GM19239 (cell line): ENCODE measurements at places on chromosomes 6 and 20.

DNA sequence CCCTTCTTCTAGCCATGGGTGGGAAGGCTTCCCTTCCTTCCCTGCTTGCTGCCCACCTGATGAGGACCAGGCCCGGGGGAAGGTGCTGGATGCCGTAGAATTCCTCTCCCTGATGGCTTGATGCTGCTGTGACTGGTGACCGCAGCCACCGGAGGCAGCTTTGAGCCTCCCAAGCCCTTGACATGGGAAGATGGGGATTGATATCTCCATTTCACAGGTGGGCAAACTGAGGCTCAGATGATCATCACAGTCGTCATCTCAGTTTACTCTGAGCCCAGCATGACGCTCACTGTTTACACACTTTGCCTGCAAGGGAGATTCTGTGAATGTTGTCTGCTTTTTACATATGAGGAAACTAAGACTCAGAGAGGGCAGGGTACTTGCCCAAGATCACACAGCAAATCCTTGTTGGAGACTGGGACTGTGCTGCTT, 43.9 kb downstream of the SRC start:
- no peak for DNase-seq

- no peak for DNase-seq
These were observed 41.4 kb downstream of the TPD52L1 start for GRCh38 chr6:125194941-125195340.

GRCh38 chr20:19785983-19786285, 27.9 kb downstream of the RIN2 start:
- DNase-seq, result no peak

- no peak for DNase-seq
These were observed 266.4 kb downstream of the SAMD5 start for GRCh38 chr6:147774856-147775255.

- no peak for DNase-seq
These were observed 75.7 kb upstream of the RALY start for GRCh38 chr20:33917831-33918525.

DNA sequence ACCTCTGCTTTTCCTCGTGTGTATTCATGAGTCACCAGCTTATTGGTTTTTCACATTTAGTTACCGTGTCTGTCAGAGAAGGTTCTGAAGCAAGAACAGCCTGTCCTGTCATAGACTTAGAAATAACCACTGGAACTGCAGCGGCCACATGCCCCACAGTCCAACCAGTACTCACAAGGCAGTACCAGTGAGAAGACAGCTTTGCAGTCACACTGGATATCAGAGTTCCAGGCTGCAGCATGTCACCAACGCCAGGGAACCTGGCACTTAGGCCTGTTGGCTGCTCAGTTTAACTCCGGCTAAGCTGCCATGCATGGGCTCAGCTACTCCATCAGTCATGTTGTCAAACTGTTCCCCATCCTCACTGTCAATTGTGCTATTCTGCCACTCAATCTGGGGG, 40.1 kb downstream of the ADNP start:
- no peak for DNase-seq

- DNase-seq, result no peak
These were observed 191.5 kb upstream of the RNF217 start for GRCh38 chr6:124770784-124771183.

GRCh38 chr6:39917329-39917728, 16.9 kb downstream of the MOCS1 start:
- DNase-seq, result no peak

- no peak for DNase-seq
These were observed 99.5 kb downstream of the FOXC1 start for GRCh38 chr6:1709234-1709641.

DNA sequence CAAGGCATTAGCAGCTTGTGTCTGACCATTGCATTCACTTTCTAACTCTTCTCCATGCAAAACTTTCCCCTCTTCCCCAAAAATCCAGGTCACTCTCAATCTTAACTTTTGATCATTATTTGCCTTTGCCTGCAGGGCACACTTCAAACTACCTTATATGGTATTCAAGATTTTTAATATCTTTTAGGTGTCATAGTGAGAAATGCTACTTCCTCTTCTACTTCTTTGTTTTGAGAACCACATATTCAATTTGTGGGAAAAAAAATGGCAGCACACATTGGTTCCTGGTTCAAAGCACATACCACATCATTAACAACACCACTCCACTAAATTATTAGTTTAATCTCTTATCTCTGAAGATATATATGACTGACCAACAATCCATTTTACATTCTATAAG, 1267.0 kb upstream of the CITED2 start:
- no peak for DNase-seq

- DNase-seq, result no peak
These were observed 5.6 kb downstream of the CYP24A1 start for GRCh38 chr20:54167909-54168872.

GRCh38 chr6:4759997-4760396, 16.2 kb upstream of the CDYL start:
- DNase-seq, result no peak

- DNase-seq, result no peak
These were observed 631 bp downstream of the RAET1L start for GRCh38 chr6:150024646-150025155.

DNA sequence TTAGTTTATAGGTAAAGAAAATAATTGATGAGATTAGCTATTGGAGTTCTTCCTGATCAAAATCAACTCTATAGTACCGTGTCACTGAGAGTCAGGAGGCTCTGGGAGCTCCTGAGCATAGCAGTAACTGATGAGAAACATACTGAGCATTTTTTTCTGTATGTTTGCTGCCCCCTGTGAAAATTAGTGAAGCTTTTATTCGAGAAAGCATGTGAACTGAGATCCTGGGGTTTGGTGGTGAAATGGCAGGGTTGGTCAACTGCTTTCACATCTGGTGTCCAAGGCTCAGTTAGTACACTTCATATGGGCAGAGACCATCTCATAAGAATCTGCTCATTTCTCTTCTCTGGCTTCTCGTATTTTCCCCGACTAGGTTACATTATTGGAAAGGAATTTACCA, 4.1 kb upstream of the ABT1 start:
- DNase-seq, result no peak

- no peak for DNase-seq
These were observed 13.7 kb downstream of the PNPLA1 start for GRCh38 chr6:36283608-36284007.

DNA sequence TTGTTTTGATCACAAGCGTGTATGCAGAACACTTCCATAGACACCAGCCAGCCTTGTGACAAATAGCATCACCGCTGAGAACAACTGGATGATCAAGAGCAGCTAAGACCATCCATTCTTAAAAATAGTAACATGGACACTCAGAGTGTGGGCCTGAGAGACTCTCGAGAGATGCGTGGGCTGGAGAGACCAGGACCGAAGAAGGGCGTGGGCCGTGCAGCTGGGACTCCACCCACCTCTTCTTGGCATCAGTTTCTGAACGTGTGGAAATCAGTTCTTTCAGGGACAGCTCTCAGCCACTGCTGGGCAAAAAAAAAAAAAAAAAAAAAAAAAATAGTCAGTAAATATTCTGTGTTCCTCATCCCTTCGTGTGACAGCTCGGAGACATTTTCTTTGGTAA, 314.5 kb upstream of the CDH4 start:
- no peak for DNase-seq

DNA sequence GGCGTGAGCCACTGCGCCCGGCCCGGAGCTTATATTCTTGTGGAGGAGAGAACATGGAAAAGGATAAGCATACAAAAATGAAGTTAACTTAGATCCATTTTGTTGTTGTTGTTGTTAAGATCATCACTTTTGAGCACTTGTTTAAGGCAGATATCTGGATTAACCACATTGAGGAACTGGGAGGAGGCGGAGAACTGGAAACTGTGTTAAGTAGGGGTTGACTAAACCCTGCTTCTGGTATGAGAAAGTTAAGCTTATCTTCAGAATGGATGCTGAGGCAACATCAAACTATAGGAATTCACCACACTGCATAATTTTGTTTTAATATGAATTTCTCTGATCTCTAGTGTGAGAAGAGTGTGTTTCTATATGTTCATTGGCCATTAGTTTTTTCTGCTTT, 57.6 kb downstream of the GCNT2 start:
- no peak for DNase-seq

DNA sequence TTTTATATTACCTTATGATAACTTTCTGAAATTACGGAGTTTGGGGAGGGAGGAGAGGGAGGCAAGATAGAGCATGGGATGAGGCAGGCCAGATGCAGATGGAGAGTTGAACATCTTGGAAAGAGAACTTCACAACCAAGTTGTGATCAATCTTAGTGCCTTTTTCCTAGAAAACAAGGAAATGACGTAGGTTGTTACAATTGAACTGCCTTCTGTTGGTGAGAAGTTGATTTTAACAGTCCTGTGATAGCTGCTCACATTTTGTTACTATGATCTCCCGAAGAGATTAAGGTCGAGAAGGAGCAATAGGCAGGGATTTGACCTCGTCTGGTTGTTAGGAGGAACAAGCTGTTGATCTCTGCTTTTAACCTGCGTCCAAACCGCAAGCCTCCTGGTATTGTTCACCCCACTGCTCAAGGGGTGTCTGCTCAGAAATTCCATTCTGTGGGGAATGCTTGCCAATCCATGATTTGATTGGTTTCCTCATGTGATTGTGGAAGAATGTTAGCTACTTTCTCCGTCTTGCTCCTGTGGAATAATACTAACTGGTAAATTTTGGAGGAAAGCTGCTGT, 35.1 kb downstream of the TIAM2 start:
- no peak for DNase-seq

DNA sequence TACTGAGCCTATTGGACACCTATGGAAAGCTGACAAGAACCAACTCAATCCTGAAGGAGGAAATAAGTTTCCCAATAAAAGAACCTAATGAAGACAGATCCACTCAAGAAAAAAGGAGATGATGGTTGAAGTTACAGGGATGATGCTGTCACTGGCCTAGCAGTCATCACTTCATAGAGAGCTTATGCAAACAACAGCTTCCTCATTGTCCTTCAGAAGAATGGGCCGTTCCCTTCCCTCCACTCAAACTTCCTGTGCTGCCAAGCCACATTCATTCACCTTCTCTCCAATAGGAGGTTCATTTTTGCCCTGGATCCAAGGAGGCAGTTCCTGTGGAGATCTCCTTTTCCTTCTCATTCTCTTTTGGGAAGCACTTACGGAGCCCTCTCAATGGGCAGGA, 13.8 kb upstream of the PM20D2 start:
- DNase-seq, result no peak

DNA sequence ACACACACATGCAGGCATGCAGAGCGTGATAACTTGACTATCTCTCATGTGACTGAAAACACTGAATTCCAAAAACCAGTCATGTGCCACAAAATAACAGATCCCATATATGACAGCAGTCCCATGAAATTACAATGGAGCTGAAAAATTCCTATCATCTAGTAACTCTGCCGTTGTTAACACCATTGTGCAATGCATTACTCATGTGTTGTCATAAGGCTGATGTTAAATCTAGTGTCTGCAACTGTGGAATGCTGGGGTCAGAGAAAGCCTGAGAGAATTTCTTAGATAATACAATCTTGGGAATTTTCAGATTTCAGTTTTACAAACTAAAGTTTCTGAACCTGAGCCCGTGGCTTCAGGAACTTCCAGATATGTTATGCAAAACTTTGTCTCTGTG, 70.2 kb downstream of the LYRM4 start:
- DNase-seq, result no peak

DNA sequence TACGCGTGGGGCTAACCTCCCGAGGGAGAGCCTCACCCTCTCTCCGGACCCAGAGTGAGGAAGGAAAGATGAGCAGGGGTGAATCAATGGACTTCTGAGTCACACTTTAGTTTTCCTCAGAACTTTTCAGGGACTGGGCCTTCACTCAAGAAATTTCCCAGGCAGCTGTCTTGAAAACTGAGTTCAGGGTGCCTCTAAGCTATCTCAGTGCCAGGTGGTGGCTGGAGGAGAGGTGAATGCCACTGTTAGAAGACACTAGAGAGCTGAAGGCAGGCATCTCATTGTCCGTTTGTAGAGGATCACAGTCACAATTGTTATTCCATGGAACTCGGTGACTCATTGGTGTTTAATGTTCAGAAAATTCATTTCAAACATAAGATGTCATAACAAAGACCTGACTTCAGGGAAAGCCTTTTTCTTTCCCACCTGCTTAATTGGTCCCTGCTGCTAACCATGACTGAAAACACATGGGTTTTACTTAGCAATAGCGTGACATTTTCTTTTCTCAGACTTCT, 5.3 kb upstream of the SERPINB6 start:
- no peak for DNase-seq

DNA sequence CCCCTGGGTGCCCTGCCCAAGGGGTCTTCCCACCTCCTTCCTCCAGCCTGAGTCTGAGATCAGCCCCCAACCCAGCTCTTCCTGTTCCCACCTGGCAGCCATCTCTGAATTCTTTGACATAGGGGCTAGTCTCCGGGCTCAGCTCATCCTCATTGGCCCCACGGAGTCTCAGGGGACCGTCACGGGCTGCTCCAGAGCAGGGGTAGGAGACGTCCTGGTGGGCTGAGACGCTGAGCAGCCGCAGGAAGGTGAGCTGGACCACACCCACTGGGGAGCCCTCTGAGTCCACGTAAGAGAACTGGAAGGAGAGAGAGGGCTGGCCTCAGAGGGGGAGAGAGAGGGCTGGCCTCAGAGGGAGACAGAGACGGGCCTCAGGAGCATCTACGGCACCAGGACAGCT, 28.1 kb downstream of the COL11A2 start:
- no peak for DNase-seq

DNA sequence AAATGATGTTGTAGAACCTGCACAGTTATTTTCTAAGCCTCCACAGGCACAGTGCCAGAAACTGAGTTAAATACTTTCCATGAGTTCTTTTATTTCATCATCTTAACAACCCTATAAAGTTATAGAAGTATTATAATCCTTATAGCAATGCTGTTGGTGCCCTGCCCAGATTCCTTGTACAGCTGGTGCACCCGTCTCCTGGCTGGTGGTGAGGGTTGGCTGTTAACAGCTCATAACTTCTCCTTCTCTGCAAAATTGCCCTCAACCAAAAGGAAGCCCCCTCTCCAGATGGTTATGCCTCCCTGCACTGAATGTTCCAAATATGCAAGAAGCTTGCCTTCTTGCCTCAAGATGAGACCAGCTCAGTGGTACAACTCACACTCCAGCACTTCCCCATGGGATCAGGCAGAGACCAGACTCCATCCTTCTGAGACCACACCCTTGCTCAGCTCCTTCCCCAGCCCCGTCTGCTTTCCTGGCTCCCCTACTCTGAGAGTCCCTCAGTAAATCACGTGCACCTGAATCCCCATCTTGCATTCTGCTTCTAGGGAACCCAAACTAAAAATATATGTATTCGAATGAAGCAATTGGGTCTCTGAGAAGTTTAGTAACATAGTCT, 304.4 kb upstream of the PLCB4 start:
- DNase-seq, result no peak

DNA sequence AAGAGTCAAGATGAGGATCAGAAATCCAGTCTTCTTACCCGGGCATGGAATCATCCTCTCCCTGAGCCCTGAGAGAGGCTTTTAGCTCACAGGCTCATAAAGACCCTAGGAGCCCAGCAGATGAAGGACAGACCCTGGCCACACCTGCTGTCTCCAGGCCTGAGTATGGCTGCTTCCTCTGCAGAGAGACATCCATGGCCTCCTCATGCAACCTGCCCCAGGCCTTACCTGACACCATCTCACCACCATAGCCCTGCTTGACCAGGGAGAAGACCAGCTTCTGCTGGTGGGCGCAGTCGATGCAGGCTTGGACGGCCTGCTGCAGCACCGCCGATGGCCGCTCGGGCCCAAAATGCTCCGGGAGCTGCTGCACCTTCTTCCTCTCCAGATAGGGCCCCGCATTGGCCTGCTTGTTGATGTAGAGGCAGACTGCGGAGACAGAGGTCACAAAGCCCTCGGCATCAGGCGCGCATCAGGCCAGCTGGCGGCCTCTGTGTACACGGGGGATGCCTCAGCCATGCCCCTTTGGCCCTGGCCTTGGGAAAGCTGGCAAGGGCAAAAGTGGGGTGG, 77.6 kb downstream of the SCML4 start:
- no peak for DNase-seq
